ENCODE measurements at places on chromosomes 2 and 18.

- no peak for DNase-seq
Measured at GRCh38 chr2:86056590-86057331, 48.9 kb downstream of the POLR1A start.

DNA sequence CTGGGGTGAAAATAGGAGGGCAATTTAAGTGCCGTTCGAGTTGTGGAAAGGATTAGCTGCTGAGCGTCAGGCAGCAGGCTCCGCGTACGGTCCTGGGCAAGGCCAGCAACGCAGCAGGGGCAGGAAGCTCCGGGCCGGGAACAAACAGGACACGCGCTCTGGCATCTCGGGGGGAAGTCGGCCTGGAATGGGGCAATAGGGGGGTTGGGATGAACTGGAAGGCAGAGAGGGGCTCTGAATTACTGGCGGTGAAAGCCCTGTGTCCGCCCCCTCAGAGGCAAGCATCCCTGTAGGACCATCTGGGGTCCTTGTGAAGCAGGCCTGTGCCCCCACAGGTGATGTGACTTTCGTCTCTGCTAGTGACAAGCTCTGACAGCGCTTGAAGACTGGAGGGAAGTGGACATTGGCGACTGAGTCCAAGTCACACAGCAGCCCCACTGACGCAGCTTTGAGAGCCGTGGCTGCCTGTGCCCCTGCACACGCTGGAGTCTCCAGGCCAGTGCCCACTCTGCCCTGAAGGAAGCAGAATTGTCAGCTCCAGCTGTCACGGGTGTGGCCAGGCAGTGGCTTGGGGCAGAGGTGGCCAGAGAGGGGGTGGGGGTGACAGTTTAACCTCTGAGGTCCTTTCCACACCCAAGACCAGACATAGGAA, 22.3 kb downstream of the GPR35 start:
- DNase-seq: no peak

DNA sequence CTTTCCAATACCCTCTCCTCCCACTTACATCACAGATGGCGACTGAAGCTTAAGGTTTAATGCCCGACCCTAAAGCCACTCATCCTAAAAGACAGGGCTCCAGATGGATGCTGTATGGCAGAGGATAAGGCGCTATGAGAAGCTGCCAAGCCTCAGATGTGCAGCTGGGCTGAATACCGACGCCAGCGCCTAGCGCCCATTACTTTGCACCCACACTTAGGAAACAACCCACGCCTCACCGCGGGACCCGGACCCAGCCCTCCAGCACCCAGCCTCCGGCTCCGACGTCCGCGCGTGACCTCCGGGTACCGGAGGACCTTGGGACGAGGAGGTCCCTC, 335 bp downstream of the TRAK2 start:
- peak; percentile 18 for DNase-seq

DNA sequence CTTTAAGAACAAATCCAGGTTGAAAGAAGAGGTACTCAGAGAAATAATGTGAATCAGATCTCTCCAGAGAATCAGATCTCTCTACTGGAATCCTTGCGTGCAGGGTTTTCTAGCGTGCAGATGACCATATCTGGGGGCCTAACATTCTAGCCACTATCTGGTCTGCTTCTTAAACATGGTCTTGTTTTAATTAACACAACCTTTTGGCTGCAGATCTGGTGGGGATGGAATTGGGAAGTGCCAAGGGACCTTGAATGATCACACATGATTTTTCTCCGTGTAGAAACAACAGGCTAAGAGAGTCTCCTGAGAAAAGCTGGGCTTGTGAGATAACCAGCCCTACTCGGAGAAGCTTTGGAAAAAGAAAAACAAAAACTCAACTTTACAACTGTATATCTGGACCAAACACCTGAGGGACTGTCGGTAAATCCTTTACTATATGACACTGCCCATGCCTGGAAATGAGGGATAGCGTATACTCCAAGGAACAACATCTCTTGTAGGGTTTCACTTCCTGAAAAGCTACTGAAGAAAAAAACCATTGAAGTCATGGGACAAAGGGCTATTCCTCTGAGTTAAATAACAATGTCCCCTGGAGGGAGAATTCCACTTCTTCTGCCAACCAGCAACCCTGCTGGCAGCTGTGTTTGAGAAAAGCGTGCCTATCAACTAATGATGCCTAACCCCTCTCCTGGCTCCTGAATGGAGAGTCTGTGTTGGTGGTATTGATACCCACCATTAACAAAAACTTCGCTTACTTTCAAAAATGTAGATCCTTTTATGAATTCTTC, 171.0 kb upstream of the REV1 start:
- no peak for DNase-seq

GRCh38 chr18:22831441-22831904, 101.7 kb upstream of the RBBP8 start:
- DNase-seq: no peak

DNA sequence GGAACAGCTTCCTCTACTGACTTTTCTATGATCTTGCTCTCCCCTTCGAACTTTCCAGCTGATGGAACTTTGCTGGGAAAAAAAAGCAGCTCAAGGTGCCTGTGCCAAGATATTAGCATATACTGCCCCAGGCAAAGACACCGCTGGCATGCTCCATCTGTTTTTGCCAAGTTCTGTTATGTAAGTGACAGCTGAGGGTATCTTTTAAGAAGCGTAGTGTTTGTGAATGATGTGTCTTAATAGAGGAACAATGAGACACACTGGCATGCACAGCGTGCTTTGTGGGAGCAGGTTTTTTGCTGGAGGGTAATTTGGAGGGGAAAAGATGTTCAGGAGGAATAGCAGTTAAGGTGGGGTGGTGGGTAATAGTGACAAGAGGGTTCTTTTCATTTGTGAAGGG, 47.8 kb downstream of the SLC4A3 start:
- DNase-seq: no peak

DNA sequence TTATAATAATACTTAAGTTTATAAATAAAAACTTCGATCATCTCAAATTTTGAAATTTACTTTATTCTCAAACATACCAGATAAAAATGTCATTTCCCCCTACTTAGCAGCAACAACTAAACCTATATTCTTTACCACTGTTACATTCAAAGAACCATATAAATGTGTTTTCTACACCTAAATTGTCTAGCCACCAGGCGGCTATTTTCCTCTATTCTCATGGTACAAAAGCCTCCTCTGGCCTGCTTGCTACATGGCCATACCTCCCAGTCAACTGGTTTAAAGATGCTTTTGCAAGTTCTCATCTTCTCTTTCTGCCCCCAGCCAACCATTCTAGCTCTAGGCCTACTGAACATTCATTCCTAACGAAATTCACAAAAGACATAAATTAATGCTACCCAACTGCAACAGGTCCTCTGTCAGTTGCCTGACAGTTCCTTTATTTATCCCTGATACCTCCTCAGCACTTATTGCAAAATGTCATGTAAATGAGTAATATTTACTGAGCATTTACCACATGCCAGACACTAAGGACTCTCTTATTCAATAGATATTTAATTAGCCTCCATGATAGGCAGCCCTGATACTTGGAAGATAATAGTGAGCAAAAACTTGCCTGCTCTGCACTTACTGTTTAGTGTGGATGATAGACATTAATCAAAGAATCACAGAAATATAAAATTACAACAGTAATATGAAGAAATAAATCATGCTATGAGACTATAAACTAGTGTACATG, 5.0 kb downstream of the C1D start:
- no peak for DNase-seq

GRCh38 chr2:101881131-101881530, 110.6 kb upstream of the IL1R2 start:
- no peak for DNase-seq

DNA sequence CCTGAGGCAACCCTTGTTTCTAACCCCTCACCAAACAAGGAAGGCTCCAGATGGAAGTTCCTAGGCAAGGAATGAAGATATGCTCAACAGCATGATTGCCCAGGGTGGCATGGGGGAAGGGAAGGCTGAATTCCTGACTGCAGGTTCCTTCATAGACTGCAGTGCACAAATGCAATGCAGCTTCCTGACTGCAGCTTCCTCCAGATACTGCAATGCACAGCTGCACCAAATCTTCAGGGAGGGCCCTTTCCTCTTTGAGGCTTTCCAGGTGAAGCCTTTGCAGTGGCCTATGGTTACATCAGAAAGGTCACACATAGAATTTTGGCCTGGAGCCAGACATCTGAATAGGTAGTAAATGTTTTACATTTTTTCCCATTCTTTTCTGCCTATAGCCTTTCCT, 58.8 kb upstream of the DYNAP start:
- no peak for DNase-seq

DNA sequence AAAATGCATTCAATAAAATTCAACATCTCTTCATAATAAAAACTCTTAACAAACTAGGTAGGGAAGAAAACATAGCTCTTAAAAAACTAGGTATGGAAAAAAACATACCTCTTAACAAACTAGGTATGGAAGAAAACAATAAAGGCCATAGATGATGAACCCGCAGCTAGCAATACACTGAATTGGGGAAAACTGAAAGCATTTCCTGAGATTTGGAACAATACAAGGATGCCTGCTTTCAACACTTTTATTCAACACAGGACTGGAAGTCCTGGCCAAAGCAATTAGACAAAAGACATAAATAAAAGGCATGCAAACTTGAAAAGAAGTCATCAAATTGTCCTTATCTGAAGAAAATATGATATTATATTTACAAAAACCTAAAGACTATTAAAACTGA, 67.8 kb downstream of the NCKAP1 start:
- no peak for DNase-seq

GRCh38 chr2:218988650-218989049, 3.7 kb upstream of the FEV start:
- no peak for DNase-seq

DNA sequence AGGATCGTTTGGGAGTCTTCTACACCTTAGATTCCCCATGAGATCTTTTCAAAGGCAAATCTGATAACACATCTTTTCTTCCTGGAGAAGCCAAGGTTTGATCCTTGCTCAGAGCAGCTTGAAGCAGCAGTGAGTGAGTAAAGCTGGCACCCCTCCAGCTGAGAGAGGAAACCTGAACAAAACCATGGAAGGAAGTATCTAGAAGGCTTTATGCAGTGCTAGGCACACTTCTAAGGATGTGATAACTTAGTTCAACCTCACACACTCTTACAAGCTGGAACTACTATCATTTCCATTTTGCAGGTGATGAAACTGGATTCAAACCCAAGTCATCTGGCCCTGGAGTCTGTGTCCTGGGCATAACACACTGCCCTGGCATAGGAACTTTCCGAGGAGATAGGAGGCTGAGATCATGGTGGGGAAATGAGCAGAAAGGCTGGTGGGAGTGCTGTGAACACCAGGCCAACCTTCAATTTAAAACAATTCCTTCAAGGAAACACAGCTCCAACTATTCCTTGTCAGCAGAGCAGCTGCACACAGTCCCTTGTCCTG, 71.2 kb downstream of the CTAGE1 start:
- DNase-seq: no peak

- no peak for DNase-seq
Measured at GRCh38 chr2:205758500-205758899, 76.2 kb downstream of the NRP2 start.
